Caki2 (cell line): ENCODE measurements at places on chromosomes 7 and 10. TPM values are rescaled to one million over a fixed set of nuclear protein-coding genes. Genes with fewer than 3 reads are reported as not detected.
A peak's percentile ranks its signal among the peaks of the same experiment; 100 is the strongest.

DNA sequence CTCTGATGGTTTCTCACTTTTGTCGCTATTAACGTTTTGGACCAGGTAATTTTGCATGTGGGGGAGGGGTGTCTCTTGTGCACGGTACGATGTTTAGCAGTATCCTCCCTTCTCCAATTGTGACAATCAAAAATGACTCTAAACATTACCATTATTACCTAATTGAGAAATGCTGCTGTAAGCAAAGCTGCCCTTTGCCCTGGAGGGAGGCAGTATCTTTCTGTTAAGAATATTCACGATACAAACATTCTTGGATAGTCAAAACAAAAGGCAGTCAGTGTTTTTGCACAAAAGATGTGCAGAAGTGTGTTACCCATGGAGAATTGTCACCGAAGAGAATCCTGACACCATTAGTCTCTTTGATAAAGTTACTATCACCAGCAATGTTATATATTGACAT lies 9.6 kb downstream of the MALSU1 start:
- no peak for DNase-seq

The WDFY4 gene
- total RNA-seq = not detected in 2 replicates

The INMT gene
- total RNA-seq = not detected in 2 replicates

DNA sequence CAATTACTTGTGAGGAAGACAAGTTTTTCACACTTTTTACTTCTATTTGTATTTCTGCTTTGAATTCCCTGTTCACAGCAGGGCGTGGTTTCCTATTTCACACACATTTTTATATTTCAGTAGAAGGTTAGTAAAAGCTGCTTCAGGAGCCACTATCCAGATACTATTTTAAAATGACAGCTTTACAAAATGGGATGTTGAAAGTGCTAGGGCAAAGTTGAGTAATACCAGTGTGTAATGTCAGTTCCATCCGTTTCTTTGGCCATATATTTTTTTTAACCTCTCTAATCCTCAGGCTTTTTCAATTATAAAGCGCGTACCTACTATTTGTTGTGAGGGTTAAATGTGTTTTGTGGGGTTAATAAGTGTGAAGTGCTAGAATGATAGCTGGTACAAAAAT lies 276.6 kb downstream of the GPR158 start:
- DNase-seq = no peak

- no peak for DNase-seq
Measured at GRCh38 chr10:58063861-58064480, 203.7 kb downstream of the IPMK start.

The SUFU gene
- total RNA-seq = 0.84 and 2.9 TPM in 2 replicates

DNA sequence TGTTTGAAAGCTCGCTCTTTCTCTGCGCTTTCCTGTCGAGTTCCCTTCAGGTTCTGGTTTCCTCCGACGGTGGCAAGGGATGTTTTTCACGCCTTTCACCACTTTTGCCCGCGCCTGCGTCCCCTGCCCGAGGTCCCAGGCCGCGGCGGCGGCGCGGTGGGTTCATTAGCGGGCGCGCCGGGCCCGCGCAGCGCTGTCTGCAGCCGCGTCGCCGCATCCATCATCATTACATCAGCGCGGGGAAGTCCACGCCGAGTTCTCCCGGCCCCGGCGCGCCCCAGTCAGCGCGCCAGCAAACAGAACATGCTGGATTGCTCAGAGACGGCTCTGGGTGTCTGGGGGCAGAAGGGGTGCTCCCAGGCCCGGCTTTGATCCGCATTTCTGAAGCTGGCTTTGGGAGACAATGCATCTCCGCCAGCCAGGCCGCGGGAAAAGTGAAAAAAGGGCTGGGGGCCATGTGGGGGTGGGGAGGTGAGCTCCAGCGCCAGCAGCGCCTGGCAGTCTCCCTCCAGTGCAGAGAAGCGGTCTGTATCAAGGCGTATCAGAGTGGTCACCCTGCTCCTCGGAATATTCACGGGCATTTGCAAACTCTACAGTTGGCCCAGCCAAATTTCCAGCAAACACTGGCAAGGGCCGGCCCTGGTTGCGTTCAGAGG lies 8.9 kb downstream of the GLI3 start:
- no peak for DNase-seq

DNA sequence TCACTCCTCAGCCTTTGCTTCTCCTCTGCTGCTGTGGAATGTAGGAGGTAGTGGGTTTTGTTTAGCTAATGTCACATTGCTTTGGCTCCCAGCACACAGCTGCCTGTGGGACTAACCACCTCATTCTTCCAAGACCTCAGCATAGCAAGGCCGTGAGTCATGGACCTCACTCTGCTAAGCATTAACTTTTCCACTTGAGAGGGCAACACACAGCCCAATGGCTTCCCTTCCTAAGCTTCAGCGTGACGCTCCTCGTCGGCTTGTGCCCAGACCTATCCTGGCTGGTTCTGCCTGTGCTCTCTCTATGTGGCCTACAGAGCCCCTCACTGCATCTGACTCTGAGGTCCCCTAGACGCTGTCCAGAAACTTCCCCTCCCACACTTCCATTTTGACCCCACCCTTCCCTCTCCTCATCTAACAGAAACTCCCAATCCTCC lies 23.3 kb downstream of the MYOF start:
- DNase-seq = peak; percentile 100

GRCh38 chr7:1981878-1982230 lies 250.9 kb downstream of the MAD1L1 start:
- no peak for DNase-seq

DNA sequence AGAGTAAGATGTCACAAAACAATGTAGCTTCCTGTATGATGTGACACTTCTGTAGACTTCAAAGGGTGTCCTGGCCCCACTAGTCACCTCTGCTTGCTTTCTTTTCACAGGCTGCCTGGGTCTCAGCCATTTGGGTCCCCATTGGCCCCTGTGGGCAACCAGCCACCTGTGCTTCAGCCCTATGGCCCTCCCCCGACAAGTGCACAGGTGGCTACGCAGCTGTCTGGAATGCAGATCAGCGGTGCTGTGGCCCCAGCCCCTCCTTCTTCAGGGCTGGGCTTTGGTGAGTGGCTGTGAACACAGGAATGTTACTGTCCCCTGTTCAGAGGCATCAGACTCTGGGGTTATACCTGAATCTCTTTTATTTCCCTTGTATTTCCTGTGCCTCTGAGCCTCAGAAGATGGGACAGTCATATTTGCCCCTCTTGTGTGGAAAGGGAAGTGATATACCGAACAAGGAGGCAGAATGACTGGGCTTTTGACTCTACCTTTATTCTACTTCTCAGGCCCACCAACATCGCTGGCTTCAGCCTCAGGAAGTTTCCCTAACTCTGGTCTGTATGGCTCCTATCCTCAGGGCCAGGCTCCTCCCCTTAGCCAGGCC lies 15.4 kb downstream of the SEC24C start:
- DNase-seq = no peak

The NEURL1 gene
- not detected in 2 replicates for total RNA-seq

- no peak for DNase-seq
Measured at GRCh38 chr7:45082031-45082830, 6.5 kb downstream of the NACAD start.

The TET1 gene
- 0.14 and 0.37 TPM in 2 replicates for total RNA-seq

DNA sequence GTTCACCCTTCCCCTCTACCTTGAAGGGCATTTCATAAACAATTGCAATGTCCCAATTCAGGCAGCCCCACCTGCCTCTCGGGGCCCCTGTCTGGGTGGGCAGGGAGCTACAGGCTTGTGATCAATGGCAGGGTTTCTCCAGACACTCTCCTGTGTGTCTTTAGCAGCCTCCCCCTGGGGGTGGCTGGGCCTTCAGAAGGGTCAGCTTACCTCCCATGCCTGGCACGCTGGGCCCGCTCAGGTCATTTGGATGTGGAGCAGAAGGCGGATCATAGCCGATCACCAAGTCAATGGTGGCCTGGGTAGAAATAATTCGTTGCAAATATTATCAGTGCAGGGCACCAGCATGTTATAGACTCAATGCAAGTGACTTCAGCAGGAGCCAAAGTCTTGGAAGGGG lies 56.3 kb downstream of the MYOF start:
- no peak for DNase-seq

DNA sequence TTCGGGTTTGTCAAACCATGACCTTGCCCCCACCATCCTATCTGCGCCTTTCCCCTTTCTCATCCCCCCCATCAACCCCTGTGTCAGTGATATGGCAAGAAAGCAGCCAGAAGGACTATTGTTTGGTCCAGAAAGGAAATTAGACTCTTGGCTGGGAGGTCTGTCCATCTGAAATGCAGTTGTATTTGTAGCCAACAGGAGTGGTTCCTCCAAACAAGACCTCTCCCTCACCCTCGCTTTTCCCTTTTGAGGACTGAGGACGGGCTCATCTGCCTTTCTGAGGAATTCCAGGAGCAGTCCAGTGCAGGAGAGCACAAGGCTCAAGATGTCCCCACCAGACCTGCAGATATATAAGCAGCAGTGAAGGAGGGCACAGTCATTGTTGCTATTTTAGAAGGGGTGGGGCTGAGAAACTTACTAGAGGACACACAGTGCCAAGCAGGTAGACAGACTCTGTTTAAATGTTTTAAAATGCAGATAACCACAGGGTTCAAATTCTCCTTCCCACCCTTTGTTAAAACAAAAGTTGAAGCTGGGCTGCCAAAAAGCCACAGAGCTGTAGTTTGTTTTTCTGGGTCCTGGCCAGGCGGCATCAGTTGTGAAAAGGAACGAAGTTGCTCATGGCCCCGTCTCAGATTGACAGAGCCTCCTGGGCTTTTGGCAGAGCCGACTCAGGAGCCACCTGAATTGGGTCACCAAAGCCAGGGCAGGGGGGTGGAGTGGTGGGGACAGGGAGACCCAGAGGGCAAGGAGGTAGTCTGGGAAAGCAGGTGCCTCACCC lies 37.3 kb downstream of the CYP17A1 start:
- no peak for DNase-seq

DNA sequence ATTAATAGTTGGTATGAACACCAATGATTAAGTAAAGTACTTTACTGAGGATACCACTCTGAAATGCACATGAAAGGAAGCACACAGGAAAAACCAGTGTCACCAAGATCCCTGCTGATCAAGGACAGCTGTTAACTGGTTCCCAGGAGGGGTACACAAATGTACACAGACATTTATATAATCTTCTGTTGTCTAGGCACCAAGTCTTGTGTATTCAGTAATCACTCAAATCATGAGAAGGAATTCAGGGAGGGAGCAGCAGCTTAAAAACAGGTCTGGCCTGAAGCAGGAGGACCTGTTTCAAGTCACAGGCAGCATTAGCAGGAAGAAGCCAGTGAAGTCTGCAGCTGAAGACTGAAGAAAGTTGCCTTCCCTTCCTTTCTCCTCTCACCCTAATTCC lies 18.7 kb downstream of the MPP7 start:
- no peak for DNase-seq
